Bronchus fibroblast of lung (primary cell): ENCODE measurements at places on chromosomes 1 and 21. TPM values are rescaled to one million over a fixed set of nuclear protein-coding genes. Genes with fewer than 3 reads are reported as not detected.

RUSC1 gene
- total RNA-seq: 32.4 and 36.3 TPM in 2 replicates

RGS4 gene
- total RNA-seq: 111 and 142 TPM in 2 replicates

ST6GALNAC3 gene
- total RNA-seq: 1.5 and 3.6 TPM in 2 replicates

ISG20L2 gene
- 22.4 and 24.9 TPM in 2 replicates for total RNA-seq

IL22RA1 gene
- total RNA-seq: not detected in 2 replicates

OR2G6 gene
- total RNA-seq: not detected in 2 replicates
